ENCODE measurements at places on chromosomes 5 and 9. TPM values are rescaled to one million over a fixed set of nuclear protein-coding genes. Genes with fewer than 3 reads are reported as not detected.

- no peak for DNase-seq
Observed at GRCh38 chr5:41683181-41683580, 172.8 kb upstream of the PLCXD3 start.

Gene SLC6A7
- 0.14 TPM for total RNA-seq

Gene LIX1
- not detected for total RNA-seq

GRCh38 chr5:137667341-137667740 is 68.5 kb downstream of the KLHL3 start:
- no peak for DNase-seq

Gene SLC34A3
- total RNA-seq, result not detected

Gene ANKRD18A
- 0.09 TPM for total RNA-seq

GRCh38 chr9:76592091-76592973 is 133.3 kb downstream of the GCNT1 start:
- no peak for DNase-seq

DNA sequence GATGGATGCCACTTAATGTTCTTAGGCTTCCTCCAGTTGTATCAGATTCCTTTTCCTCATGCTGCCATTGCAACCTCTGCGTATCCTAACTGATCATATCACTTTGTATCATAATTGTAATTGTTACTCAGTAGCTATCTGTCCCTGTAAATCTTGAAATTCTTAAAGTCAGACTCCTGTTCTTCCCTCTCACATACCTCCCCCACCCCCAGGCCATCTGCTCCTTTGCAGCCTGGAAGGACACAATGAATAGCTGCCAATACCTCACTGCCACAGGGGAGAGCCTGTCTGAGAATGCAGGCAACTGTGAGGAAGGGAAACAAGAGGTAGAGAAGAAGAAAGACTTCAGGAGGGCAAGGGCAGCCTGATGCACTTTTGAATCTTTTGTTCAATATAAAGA is 228.5 kb downstream of the ENC1 start:
- no peak for DNase-seq

GRCh38 chr5:13659391-13659790 is 285.1 kb downstream of the DNAH5 start:
- no peak for DNase-seq

DNA sequence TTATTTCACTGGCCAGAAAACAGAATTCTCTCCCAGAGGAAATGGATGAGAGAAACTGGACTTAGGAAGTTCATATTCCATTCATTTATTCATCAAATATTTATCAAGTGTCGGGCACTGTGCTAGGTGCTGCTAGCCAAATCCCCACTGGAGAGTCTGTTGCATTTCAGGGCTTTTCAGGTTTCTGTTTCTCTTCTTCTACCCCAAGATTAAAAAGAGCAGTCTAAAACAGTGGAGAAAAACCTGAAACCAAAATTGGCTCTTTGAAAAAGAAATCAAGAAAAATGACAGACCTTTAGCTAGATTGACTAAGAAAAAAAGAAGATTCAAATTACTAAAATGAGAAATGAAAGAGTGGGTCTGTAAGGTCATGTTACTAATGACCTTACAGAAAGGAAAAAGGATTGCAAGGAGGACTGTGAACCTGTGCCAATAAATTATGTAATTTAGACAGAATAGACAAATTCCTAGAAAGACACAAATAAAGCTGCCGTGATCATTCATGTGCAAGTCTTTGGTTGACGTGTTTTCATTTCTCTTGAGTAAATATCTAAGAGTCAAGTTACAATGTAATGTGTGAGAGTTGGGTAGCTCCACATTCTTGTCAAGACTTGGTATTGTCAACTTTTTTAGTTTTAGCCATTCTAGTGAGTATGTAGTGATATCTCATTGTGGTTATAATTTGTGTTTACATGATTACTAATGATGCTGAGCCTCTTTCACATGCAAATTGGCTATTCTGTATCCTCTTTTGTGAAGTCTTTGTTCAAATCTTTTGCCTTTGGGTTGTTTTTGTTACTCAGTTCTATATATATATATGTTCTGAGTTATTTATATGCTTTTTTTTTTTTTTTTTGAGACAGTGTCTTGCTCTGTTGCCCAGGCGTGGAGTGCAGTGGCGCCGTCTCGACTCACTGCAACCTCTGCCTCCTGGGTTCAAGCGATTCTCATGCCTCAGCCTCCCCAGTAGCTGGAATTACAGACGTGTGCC is 23.7 kb downstream of the SNX30 start:
- no peak for DNase-seq

DNA sequence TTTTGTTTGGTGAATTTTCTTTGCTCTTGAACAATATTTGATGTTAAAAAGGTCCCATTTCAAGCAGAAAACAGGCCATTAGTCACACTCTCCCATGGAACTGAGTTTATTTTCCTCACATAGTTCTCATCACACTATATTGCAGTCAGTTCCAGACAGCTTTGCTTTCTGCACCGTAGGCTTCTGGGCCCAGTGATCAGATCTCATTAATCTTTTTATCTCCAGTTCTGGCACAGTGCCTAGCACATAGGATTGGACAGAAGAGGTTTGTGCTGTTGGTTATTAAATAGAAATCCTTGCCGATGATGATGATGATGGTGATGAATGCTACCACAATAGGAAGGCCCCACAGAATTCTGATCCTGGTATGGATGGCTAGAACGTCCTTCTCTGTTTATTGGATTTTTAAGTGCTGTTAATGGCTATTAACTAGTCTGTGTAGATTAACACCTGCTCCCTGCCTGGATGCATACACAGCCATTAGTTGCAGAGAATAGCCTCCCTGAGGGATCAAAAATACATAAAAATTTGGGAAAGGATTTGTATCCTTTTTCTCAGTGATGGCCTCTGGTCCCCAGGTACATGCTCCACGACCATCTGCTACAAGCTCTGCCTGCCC is 52.0 kb upstream of the NTRK2 start:
- no peak for DNase-seq

- no peak for DNase-seq
Observed at GRCh38 chr5:61653807-61654580, 321.9 kb downstream of the ZSWIM6 start.

Gene CCDC192
- not detected for total RNA-seq

DNA sequence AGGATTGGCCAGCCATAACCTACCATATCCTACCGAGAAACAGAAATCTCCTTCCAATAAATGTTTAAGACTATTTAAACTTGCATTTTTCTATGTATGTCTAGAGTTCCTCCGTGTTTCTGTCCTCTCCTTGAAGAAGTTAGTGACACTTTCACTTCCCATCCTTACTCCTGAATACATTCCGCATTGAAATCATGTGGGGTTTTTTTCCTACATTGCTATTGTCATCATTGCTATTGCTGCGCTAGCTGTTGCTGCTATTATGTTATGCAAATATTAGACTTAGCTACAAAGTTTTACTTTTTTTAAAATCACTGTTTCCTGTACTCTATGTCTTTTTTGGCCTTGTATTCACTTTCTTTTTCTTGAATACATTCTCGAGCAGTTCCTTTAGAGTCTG is 83.3 kb upstream of the NEK6 start:
- DNase-seq, result no peak

Gene PGGT1B
- 41.1 TPM for total RNA-seq

Gene SPATA9
- 0.29 TPM for total RNA-seq

GRCh38 chr5:77628840-77629508 is 9.5 kb downstream of the OTP start:
- no peak for DNase-seq

DNA sequence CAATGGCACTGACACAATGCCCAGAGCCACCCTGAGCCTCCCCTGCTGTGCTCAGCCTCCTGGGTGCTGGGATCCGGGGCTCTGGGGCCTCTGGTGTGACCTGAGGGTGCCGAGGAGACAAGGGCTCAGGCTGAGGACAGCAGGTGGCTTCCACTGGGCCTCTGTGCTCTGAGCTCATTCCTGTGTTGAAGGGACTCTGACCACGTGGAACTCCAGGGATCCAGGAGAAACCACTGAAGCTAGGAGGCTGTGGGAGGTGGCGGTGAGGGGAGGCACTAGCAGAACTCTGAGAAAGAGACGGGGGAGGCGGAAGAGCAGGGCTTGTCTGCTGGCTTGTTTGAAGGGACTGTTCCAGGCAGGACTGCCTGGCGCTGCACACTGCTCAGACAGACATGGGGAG is 318.7 kb upstream of the IRX1 start:
- DNase-seq, result no peak

Measured in posterior vena cava (tissue), 2 donors.